ENCODE measurements at places on chromosomes 2 and 18.

DNA sequence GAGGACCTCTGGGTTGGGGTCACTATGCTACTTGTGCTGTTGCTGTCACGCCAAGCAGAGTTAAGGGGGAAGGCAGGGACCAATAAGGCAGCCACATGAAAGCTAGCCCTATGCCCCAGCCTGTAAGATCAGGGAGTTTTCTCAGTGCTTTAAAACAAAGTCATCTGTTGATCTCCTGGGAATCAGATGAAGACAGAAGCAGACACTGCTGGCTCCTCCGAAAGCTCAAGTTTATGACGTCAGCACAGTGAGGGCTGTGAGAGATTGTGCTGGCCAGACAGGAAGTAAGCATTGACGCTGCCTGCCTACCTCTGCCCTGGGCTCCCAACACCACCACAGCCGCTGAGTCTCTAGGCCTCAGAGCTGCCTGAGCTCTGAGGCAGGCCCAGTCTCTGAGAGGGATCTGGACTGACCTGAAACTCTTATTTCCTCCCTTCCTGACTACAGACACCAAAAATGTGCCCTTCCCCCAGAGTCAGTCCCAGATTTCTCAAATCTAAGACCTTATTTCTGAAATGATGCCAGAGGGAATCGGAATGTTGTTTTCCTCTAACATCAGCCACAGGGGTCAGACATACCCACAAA, 118.1 kb upstream of the EPAS1 start:
- no peak for DNase-seq

DNA sequence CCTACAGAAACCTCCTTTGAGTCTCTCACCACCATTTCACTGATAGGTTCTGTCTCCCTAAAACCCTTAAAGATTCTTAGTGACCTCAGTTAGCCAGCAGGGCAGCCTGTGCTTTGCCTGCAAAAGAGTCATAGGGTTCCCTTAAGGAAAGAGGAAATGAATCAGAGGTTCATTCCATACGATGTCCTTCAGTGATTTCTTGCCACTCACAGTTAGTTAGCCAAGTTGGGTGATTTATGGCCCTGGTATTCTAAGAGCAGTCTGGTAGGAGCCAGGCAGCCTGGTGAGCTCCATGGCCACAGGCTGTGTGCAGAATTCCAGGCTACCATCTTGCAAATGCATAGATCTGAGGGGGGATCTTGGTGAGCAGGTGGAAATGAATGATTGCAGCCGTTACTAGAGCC, 18.7 kb upstream of the CCBE1 start:
- no peak for DNase-seq

DNA sequence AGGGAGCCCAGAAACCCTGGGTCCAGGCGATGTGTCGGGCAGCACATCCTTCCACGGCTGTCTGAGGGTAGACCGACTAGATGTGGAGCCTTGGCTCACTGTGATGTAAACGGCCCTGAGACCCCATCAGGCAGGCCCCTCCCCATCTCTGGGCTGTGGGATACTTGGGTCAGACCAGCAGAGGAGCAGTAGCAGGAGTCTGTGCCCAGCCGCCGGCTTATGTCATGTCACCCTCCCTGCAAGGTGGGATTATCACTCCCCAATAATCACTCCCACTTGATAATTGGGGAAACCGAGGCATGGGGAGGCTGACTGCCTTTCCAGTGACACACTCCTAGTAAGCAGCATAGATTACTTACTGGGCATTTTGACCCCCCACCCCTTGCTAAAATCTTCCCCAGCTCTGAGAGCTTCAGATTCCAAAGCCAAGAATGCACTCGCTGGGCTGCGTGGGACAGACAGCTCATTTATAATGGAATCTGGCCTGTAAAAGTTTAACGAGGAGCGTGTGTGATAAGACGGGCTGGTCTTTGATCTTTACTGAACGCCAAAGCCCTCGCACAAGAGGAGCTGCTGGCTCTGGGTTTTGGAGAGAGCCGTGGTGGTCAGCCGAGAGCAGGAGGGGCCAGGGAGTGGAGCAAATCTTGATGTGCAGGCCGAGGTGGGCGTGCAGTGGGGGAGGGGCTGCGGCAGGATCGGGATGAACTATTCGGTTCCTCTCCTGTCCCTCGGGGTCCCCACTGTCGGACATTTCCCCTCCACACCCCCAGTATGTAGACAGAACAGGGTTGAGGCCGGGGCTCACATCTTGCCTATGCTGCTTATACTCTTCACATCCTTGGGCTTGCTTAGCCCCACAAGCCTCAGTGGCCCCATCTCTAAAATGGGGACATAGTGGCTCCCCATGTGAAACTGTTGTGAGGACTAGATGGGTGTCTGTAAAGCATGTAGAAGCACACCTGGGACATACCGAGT, 200.0 kb downstream of the GLI2 start:
- no peak for DNase-seq

- no peak for DNase-seq
Measured at GRCh38 chr2:167933097-167933814, 314.1 kb downstream of the STK39 start.

GRCh38 chr2:240513549-240514287, 44.1 kb downstream of the ANKMY1 start:
- no peak for DNase-seq

GRCh38 chr2:42895791-42896135, 103.4 kb upstream of the HAAO start:
- DNase-seq, result no peak

DNA sequence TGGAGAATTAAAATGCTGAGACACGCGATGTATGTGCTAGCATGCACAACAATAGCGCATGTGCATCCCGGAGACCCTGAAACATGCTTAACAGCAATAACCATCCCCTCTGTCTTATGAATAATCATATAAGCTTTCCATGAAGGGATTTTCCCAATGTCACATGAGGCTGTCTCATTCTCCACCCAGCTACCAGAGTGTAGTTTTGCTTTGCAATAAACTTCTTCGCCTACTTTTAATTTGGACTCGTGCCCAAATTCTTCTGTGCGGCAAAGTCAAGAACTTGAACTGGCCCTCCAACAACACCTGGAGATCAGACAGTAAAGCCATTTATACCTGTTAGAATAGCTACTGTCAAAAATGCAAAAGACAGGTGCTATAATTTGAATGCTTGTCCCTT, 15.5 kb downstream of the LYG1 start:
- no peak for DNase-seq

GRCh38 chr18:13525381-13526029, 200.9 kb downstream of the FAM210A start:
- DNase-seq, result no peak

GRCh38 chr2:216562696-216563435, 64.2 kb downstream of the RPL37A start:
- no peak for DNase-seq

GRCh38 chr2:191249156-191249813, 4.1 kb downstream of the MYO1B start:
- no peak for DNase-seq

- DNase-seq, result no peak
Measured at GRCh38 chr2:119699016-119699606, 20.1 kb downstream of the TMEM177 start.

- no peak for DNase-seq
Measured at GRCh38 chr2:32715391-32715841, 87.6 kb downstream of the TTC27 start.

- no peak for DNase-seq
Measured at GRCh38 chr2:231394211-231395141, 1.0 kb upstream of the B3GNT7 start.

All from DMS153 (cell line).